Vagina (tissue), 2 donors: ENCODE measurements at places on chromosomes 16 and 17.

DNA sequence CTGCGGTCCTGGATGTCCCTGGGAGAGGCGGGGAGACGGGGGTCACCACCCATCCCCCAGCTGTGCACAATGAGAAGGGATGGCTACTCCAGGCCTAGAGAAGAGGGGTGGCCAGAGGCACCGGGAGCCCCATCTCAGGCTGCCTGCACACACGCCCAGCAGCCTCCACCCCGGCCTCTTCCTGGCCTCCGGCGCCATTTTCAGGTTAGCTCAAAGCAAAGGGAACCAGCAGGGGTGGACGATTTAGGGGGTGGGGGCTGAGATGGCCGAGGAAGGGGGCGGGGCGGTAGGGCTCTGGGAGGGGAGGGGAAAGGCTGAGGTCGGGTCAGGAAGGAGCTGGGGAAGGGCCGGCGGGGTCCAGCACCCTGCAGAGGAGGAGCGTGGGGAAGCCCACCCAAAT, 42.8 kb downstream of the SRCIN1 start:
- no peak for DNase-seq

- DNase-seq = no peak
Measured at GRCh38 chr16:5508371-5508770, 410.8 kb upstream of the EEF2KMT start.

- no peak for DNase-seq
Measured at GRCh38 chr16:49637933-49638672, 217.8 kb downstream of the ZNF423 start.

GRCh38 chr16:3089717-3090592, 9.1 kb downstream of the ZSCAN10 start:
- DNase-seq = no peak

DNA sequence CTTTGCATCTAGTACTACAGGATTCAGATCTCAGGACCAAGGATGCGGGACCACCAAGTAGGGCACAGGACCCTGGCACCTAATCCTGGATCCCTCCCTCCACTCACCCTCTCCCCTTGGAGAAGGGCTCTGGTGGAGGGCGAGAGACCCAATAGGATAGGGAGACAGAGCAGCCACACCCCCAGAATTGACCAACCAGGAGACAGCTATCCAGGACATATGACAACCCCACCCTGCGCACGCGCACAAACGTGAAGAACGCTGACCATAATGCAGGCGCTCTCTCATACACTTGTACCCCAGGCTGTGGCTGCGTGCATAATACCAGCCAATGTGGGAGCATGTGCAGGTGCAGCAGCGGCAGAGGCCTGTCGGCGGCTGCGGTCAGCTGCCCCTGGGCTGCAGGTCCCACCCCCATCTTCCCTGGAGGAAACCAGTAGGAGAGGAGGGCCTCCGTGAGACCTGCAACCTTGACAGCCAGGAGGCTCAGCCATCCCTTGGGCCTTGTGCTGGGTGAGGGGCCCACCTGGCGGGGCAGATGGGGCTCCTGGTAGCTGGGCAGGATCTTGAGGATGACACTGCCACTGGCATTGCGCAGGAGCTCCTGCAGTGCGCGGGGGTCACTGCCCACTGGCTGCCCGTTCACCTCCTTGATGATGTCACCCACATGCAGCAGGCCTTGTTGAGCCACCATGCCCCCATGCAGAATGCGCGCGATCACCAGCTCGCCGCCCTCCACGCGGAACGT, 25.4 kb downstream of the MPP2 start:
- no peak for DNase-seq

GRCh38 chr17:67801626-67802175, 23.6 kb upstream of the BPTF start:
- DNase-seq = no peak

DNA sequence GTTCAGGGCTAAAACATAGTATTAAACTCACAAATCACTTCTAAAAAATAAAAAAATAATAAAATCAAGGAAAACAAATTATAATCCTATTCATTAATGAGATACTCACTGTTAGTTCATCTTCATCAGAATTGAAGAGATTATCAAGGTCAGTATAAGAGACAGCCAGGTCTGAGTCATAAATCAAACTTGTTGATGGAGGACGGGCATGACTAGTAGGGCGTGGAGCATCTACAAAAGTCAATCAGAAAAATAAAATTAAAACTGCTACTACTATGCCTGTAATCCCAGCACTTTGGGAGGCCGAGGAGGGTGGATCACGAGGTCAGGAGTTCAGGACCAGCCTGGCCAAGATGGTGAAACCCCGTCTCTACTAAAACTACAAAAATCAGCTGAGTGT, 59.1 kb upstream of the INTS2 start:
- no peak for DNase-seq

GRCh38 chr17:15496735-15497670, 29.6 kb upstream of the CDRT4 start:
- DNase-seq = no peak

DNA sequence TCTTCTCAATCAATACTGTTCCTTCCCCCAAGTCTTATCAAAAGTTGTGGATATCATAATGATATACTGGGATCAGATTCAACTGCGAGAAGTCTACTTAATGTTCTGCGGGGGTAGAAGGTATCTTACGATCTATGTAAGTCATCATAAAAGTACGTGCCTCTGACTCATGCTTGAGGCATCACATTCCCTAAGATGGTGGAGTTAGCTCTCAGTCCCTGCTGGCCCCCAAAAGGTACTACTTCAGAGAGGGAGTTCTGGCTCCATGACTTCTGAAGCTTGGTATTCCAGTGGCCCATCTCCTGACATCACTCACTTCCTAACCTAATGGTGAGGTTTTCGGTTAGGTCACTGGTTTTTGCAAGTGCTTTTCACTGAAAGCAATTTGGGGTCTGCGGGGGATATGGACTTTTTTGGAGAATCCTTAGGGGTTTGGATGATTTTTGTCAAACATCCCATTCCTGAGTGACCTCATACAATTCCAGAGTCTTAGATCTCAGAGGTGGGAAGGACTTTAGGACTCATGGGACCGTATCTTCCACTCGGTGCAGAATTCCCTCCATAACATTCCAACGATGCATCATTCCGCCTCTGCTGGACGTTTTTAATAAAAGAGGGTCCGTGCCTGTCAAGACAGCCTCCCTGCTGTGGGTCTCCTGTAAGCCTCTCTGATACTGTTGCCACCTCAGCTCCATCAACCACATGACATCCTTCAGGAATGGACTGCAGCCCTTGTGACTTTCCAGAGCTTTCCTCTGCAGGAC, 74.3 kb downstream of the DYNLRB2 start:
- no peak for DNase-seq

- DNase-seq = no peak
Measured at GRCh38 chr17:2369039-2369438, 31.7 kb downstream of the SGSM2 start.

- no peak for DNase-seq
Measured at GRCh38 chr17:57899391-57899790, 49.5 kb upstream of the MRPS23 start.

DNA sequence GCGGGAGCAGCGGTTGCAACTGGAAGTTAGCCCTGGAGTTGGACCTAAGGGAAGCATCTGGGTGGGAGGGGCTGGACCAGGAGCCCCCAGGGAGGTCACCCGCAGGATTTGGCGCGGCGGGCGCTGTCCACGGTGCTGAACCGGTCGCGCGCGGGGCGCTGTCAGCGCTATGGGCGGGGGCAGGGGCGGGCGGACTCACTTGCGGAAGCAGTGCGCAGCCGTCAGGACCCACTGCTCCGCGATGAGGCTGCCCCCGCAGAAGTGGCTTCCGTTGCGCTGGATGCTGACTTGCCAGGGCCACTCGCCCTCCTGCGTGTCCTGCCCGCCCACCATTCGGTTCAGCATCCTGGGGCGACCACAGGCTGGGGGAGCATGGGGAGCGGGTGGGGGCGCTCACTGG, 4.5 kb downstream of the PRSS27 start:
- DNase-seq = no peak

DNA sequence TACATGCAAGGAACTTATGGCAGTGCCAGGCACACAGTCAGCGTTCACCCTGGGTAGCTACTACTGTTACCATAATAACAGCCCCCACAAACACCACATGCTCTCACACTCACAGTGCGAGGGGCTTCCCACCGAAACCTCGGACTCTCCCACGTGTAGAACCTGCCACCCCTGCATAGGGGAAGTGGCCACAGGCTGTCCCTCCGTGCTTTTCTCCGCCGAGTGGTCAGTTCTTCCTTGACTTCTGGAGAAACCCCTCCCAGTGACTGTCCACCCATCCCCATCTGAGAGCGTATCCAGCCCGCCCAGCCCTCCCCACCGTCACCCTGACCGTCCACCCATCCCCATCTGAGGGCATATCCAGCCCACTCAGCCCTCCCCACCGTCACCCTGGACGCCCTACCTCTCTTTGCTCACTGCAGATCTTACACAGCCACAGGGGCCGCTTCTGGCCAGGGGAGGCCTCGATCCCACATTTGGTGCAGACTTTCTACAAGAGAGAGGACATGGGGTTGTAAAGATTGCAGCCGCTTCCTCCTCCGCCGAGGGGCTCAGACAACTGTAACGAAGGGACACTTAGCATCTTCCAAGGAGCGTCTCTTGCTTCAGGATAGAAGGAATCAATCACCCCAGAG, 71.1 kb downstream of the RPH3AL start:
- DNase-seq = no peak

GRCh38 chr17:73160980-73161630, 3.7 kb upstream of the SSTR2 start:
- DNase-seq = no peak

DNA sequence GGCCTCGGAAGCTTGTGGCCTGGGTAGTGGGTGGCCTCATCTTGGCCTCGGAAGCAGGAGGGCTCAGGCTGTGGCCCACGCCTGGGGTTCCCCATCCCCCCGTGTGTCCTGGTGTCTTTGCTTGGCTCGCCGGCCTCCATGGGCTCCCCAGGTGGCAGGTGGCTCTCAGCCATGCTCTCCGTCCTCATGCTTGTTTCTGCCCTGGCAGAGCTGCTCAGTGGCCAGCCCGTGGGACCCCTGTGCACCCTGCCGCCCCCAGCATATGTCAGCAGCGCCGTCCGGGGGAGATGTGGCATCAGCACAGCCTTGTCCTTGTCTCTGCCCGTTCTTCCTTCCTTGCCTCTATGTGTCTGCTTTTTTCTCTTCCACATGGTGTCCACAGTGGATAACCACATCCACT, 38.5 kb downstream of the TBCD start:
- DNase-seq = no peak

GRCh38 chr17:54982399-54982798, 13.8 kb downstream of the STXBP4 start:
- no peak for DNase-seq

- DNase-seq = no peak
Measured at GRCh38 chr16:59697236-59697635, 963.1 kb upstream of the GOT2 start.

- no peak for DNase-seq
Measured at GRCh38 chr17:61400066-61400716, 548 bp downstream of the TBX2 start.

DNA sequence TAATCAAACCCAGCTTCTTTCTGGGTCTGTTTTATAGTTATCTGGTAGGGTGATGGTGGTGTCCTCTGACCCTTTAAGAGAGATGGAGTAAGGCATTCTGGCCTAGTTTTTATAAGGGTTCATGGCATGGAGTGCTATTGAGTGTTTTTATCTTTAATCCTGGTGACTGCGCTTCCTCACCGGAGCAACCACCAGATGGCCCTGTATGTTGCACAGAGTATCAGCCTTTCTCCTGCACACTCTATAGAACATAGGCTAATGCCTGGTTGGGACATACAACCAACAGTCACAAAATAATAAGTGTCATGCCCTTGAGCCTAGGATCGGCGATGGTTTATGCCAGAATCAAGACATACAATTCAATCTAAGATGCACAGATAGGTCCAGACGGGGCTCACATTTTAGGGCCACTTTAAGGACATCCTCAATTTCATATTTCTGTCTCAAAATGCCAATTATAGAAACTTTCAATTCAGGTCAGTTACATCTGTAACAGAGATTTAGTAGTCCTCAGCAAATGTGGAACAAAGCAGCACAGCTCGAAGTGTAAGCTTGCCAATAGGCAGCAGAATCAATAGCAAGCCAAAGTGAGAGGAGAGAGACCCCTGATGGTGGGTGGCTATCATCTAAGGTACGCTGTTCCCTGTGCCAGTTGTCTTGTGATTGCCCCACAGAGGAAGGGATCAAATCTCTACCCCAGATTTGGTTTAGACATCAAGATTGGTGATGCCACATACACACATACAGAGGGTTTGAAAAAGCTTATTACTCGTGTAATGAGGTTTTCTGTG, 37.2 kb upstream of the HOXB9 start:
- DNase-seq = no peak

DNA sequence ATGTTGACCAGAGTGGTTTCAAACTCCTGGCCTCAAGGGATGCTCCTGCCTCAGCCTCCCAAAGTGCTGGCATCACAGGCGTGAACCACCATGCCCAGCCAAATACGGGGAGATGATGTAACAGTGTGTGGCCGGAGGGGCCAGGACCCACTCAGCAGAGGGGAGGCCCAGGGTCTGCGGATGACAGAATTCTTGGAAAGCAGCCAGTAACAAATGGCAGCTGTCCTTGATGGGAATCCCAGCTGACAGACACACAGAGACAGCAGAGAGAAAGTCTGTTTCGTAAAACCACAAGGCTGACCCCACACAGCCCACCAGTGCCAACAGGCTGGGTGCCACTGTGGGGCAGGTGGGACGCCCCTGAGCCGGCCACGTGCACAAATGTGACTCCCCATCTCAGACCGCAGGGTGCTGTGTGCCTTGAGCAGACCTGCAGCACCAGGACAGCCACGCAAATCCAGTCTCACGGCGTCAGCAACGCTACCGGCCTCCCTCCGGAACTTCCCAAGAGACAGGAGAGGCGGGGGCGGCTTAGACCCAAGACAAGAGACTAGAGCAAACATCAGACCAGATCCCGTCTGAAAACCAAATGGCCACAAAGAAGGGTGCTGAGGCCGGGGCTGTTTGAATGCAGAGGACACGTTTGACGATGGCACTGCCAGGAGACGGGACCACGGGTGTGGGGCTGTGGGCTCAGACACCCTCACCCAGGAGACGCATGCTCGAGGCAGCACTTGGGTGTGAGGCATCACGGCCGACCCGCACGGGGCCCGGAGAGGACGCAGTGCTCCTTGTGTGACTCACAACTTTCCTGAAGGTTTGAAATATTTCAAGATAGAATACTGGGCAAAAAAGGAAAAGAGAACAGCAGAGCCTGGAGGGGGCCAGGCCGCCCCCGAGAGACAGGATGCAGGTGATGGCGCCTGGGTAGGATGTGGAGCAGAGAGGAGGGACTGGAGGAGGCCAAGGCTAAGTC, 24.6 kb downstream of the CTU2 start:
- no peak for DNase-seq

- DNase-seq = no peak
Measured at GRCh38 chr16:67509016-67509415, 19.6 kb upstream of the RIPOR1 start.

GRCh38 chr17:78409191-78409928, 30.9 kb downstream of the PGS1 start:
- no peak for DNase-seq

GRCh38 chr16:69566981-69567680, 1.4 kb downstream of the NFAT5 start:
- DNase-seq = no peak

- no peak for DNase-seq
Measured at GRCh38 chr16:73614131-73614530, 566.2 kb upstream of the ZFHX3 start.

GRCh38 chr17:76947309-76947708, 79.1 kb downstream of the MGAT5B start:
- DNase-seq = no peak

GRCh38 chr17:29116804-29117753, 63.1 kb downstream of the MYO18A start:
- no peak for DNase-seq

- DNase-seq = no peak
Measured at GRCh38 chr17:80569924-80570323, 25.3 kb downstream of the RPTOR start.

GRCh38 chr16:21179126-21179982, 20.9 kb downstream of the LDAF1 start:
- DNase-seq = no peak
